ENCODE measurements at places on chromosomes 2 and 18. TPM values are rescaled to one million over a fixed set of nuclear protein-coding genes. Genes with fewer than 3 reads are reported as not detected.

The LIMS4 gene
- total RNA-seq, result 0.83 TPM

The EFHD1 gene
- total RNA-seq, result 1.2 TPM

The ABCB11 gene
- total RNA-seq, result not detected

The IL37 gene
- total RNA-seq, result not detected

The AFG3L2 gene
- 60.6 TPM for total RNA-seq

The PIGN gene
- 28.1 TPM for total RNA-seq

The PRKRA gene
- total RNA-seq, result 78.0 TPM

The PRKAG3 gene
- total RNA-seq, result not detected

The GALNT5 gene
- total RNA-seq, result not detected

The C1QL2 gene
- total RNA-seq, result not detected

The BMP10 gene
- not detected for total RNA-seq

The CYP26B1 gene
- not detected for total RNA-seq

The MGAT4A gene
- total RNA-seq, result 59.0 TPM

The RAPGEF4 gene
- 0.85 TPM for total RNA-seq

The LYPD6B gene
- not detected for total RNA-seq

The CPO gene
- total RNA-seq, result not detected

The RAB10 gene
- total RNA-seq, result 102 TPM

The DCDC2C gene
- total RNA-seq, result not detected

DNA sequence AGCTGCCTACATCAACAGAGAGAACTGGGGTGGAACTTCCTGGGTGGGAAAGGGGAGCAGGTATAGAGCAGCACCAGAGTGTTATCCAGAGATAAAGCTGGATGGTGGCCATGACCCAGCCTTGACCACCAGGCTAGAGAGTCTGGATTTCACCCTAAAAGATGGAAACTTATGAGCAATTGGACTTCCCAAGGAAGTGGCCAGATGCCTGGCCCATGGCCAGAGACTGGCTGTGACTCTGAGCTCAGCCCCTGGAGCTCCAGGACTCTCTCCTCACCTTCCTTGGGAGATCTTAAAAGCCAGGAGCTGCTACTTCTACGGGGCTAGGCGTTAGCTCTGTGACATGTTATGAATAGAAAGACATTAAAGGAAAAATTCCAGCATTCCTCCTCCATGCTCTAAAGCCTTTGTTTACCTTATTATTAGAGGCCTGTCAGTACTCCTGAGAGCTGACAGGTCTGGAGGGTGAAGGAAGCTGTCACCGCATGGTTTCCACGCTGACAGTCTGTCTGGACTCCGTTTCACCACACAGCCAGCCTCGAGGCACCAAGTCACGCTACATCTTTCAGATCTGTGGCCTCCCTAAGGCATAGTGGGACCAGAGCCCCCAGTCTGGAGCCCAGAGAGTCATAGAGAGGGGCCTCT, 260.0 kb upstream of the SIX2 start:
- peaks cover 12% of the 10 kb centered on the region for H3K27me3 ChIP-seq
- H3K4me1 ChIP-seq, result no peaks in the 10 kb centered on the region
- H3K4me3 ChIP-seq, result no peak overlapping the region
- H3K27ac ChIP-seq, result no peak overlapping the region

DNA sequence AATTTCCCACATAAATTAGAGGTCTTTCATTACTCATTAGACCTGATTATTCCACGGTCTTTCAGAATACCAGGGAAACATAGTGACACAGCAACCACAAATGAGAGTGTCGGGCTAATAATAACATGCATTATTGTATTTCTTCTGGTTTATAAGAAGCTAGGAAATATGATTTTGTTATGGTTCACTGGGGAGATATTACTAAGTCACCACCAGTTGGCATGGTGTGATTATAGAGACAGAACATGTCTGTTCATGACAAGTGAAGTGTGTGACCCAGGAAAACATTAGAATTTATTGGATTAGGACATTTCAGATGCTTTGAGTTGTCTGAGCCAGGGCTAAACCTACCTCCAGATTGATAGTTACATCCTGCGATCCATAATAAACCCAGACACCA, 494.4 kb downstream of the FBXO15 start:
- no peak for DNase-seq
- H3K4me1 ChIP-seq, result no peaks in the 10 kb centered on the region
- no peaks in the 10 kb centered on the region for H3K27me3 ChIP-seq
- no peaks in the 10 kb centered on the region for H3K36me3 ChIP-seq

GRCh38 chr18:73043211-73043610, 175.4 kb upstream of the NETO1 start:
- no peaks in the 10 kb centered on the region for H3K4me1 ChIP-seq
- DNase-seq, result no peak
- no peak overlapping the region for H3K4me3 ChIP-seq
- no peaks in the 10 kb centered on the region for H3K36me3 ChIP-seq
- H3K27ac ChIP-seq, result no peak overlapping the region

DNA sequence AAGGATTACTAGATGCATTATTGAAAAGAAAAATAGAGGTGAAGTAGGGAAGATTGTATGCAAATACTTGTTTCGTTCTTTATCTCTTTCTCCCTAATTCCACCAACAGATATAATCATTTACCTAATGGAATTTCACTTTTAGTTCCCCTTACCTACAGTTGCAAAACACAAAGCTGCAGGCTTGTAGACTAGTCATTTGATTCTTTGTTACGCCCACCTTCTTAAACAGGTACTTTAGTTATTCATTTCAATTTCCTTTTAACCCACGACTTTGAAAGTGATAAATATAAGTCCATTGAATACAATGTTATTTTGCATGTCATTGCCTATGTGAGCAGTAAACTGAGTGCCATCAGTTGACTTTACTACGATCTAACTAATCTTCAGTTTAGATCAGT, 3.9 kb upstream of the HRH4 start:
- H3K4me3 ChIP-seq, result no peak overlapping the region
- H3K4me1 ChIP-seq, result peaks cover 5% of the 10 kb centered on the region
- H3K36me3 ChIP-seq, result peaks cover 2% of the 10 kb centered on the region
- H3K27ac ChIP-seq, result no peak overlapping the region

- peaks cover 14% of the 10 kb centered on the region for H3K4me1 ChIP-seq
- no peak overlapping the region for H3K27ac ChIP-seq
- peaks cover 2% of the 10 kb centered on the region for H3K36me3 ChIP-seq
- peaks cover 14% of the 10 kb centered on the region for H3K27me3 ChIP-seq
- no peak overlapping the region for H3K4me3 ChIP-seq
- no peak for DNase-seq
These were observed 86.6 kb downstream of the ACOXL start for GRCh38 chr2:110818767-110819481.

DNA sequence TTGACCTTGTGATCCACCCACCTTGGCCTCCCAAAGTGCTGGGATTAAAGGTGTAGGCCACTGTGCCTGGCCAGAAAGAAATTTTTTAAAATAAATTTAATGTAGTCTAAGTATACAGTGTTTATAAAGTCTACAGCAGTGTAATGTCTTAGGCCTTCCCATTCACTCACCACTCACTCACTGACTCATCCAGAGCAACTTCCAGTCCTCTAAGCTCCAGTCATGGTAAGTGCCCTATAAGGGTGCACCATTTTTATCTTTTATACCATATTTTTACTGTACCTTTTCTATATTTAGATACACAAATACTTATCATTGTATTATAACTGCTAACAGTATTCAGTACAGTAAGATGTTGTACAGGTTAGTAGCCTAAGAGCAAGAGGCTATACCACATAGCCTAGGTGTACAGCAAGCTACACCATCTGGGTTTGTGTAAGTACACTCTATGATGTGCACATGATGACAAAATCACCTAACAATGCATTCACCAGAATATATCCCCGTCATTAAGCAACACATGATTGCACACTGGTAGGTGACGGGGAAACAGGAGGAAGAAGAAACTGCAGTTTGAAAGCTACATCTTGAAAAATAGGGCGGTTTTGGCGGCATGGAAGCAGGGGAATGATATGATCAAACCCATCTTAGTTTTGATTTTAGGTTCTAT, 105.1 kb upstream of the ITGB6 start:
- no peak for DNase-seq
- H3K27ac ChIP-seq, result no peak overlapping the region
- H3K36me3 ChIP-seq, result peaks cover 29% of the 10 kb centered on the region
- H3K27me3 ChIP-seq, result no peaks in the 10 kb centered on the region

- no peak overlapping the region for H3K27ac ChIP-seq
- H3K27me3 ChIP-seq, result no peaks in the 10 kb centered on the region
- H3K4me1 ChIP-seq, result peaks cover 26% of the 10 kb centered on the region
- peaks cover 11% of the 10 kb centered on the region for H3K36me3 ChIP-seq
- DNase-seq, result no peak
- no peak overlapping the region for H3K4me3 ChIP-seq
These were observed 57.2 kb downstream of the MAP4K3 start for GRCh38 chr2:39379643-39380524.

DNA sequence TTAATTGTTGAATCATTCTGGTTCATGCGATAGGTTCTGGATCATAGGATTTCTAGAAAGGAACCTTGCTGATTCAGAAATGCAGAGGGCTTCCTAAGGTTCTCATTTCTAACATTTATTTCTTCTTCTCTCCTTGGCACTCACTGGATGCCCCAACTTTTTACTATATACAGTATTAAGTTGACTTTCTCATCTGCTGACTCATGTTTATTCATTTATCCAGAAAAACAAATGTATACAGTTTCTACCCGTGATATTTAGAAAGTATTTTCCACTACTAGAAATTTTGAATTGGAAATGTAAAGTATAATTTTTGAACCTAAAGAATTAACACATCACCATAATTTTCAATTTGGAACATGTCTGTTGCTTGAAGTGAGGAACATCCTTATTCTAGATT, 32.2 kb upstream of the OTX1 start:
- H3K4me3 ChIP-seq, result no peak overlapping the region
- DNase-seq, result no peak
- no peak overlapping the region for H3K27ac ChIP-seq
- no peaks in the 10 kb centered on the region for H3K27me3 ChIP-seq

DNA sequence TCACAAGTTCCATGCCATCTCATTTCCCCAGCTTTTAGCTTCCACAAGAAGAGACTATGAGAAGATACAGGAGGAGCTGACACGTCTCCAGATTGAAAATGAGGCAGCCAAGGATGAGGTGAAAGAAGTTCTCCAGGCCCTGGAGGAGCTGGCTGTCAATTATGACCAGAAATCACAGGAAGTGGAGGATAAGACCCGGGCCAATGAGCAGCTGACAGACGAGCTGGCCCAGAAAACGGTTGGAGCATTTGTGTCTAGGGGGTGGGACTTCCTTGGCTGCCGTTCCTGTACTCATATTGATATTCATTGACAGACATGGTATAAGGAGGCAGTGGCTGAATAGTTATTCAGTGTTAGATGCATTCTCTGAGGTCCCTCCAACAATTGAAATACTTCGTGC, 57.2 kb upstream of the LYPD6B start:
- H3K27ac ChIP-seq, result no peak overlapping the region
- peaks cover 7% of the 10 kb centered on the region for H3K36me3 ChIP-seq
- no peaks in the 10 kb centered on the region for H3K4me1 ChIP-seq
- DNase-seq, result no peak

GRCh38 chr2:148526509-148527346, 117.8 kb upstream of the EPC2 start:
- peak overlapping the region; percentile 88 for H3K27ac ChIP-seq
- H3K4me3 ChIP-seq, result peak overlapping the region; percentile 64
- H3K27me3 ChIP-seq, result no peaks in the 10 kb centered on the region
- peaks cover 84% of the 10 kb centered on the region for H3K4me1 ChIP-seq
- DNase-seq, result no peak
- H3K36me3 ChIP-seq, result no peaks in the 10 kb centered on the region

DNA sequence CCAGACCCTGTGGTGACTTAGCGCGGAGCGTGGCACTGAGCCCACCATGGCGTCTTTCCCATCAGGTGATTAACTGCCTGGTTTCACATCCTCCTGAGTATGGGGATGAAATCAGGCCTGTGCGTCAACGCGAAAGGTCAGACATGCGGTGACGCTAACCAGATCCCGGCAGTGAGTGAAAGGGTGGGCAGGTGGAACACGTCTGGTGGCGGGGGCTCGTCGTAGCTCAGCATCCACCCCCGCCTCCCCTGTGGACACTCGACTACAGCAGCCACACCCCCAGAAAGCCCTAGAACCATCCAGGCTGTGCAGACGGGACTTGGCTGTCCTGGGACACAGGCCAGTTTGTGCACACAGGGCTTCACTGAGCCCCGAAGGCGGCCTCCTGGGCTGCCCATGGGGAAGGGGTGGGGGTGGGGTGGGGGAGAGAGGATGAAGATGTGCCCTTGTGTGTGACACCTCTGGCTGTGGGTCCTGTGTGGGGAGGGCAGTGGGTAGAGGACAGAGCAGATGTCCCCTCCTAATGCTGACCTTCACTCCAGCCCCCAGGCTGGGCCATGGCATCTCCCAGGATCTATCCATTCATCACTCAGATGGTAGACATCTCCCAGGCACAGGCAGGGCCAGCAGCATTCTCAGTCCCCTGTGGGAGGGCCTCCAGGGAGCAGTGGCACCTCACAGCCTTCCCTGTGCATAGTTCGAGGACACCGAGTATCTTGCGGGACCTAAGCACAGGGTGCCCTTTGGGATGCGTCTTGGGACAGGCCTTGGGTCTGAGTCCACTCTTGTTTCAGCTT, 27.5 kb downstream of the RAMP1 start:
- H3K36me3 ChIP-seq, result no peaks in the 10 kb centered on the region
- H3K4me1 ChIP-seq, result peaks cover 10% of the 10 kb centered on the region
- H3K27me3 ChIP-seq, result no peaks in the 10 kb centered on the region
- DNase-seq, result no peak

GRCh38 chr2:31049264-31049663, 89.0 kb downstream of the GALNT14 start:
- H3K4me1 ChIP-seq, result peaks cover 6% of the 10 kb centered on the region
- H3K27ac ChIP-seq, result no peak overlapping the region
- H3K4me3 ChIP-seq, result no peak overlapping the region

- H3K27ac ChIP-seq, result no peak overlapping the region
- peaks cover 1% of the 10 kb centered on the region for H3K27me3 ChIP-seq
- no peak overlapping the region for H3K4me3 ChIP-seq
- H3K4me1 ChIP-seq, result no peaks in the 10 kb centered on the region
- DNase-seq, result no peak
These were observed 107.1 kb upstream of the CTAGE1 start for GRCh38 chr18:22524783-22525182.

DNA sequence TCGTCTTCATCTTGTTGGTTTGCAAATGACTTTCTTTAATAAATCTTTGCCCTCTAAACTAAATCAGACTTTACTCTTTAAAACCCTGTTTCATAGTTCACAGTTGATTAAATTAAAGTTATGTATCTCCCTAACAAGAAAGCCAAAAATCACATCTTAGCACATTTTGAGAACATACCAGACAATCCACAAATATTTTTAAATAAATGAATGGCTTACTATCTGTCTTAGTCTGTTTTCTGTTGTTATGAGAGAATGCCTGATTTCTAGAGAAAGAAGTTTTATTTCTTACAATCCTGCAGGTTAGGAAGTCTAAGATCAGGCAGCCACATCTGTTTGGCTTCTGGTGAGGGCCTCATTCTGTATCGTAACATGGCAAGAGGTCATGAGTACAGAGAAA, 1090.2 kb upstream of the PIK3C3 start:
- H3K36me3 ChIP-seq, result no peaks in the 10 kb centered on the region
- H3K4me3 ChIP-seq, result no peak overlapping the region
- DNase-seq, result no peak
- no peaks in the 10 kb centered on the region for H3K4me1 ChIP-seq

All from activated CD8-positive, alpha-beta T cell treated with anti-CD3 and anti-CD28 coated beads for 36 hours (primary cell).